ENCODE measurements at places on chromosomes 2 and 18.
A peak's percentile ranks its signal among the peaks of the same experiment; 100 is the strongest.

DNA sequence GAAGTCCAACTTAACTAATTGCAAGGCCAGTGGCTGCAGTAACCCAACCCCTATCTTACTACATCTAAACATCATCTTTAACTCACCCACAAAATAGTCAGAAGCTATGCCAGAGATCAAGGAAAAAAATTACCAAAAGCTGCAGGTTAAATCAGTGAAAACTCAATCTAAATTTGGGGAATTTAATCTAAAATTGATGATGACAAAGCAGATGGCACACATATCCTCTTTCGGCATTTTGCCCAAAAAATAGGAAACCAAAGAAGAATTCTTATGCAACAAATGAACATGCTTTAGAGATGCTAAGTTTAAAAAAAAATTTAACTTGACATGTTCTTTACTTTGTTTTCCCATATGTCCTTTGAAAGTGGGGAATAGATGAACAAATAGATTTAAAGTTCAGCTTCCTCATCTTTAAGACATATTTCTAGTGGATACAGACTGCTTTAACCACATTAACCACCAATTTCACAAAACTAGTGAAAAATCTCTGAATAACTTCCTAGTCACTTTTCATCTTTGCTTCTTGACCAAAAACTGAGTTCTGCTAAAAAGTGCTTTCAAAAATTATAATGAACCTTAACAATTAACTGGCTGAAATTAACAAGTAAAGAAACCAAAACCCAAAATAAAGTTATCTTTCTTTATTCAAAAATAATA is 74.3 kb upstream of the CCDC150 start:
- DNase-seq = no peak

DNA sequence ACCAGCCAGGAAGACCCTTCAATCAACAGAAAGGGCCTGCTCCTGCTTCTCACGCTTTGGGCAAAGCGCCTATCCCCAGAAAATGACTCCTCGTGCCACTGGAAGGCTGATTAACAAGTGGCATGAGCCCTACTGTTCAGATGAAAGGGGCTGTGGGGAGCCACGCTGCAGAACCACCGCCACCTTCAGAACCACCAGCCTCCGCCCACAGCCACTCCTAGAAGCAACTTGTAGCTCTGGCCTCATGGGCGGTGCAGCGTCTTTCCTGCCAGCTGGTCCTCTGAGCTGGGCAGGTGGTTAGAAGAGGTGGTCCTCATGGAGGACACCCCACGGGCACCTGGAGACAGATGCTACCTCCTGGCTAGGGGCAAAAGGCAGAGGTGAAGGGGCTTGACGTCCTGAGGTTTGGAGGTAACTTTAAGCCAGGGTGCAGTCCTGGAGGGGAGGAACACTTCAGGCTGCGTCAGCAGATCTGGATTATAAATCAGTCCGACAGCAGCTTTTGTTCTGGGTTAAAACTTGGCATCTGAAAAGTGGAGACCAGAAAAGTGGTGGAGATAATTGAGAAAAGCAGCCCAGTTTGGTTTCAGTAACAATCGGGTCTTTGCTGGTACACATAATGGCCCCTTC is 861 bp upstream of the SEMA4C start:
- DNase-seq = peak; percentile 59

GRCh38 chr2:144048631-144049060 is 471.3 kb downstream of the ZEB2 start:
- DNase-seq = no peak

DNA sequence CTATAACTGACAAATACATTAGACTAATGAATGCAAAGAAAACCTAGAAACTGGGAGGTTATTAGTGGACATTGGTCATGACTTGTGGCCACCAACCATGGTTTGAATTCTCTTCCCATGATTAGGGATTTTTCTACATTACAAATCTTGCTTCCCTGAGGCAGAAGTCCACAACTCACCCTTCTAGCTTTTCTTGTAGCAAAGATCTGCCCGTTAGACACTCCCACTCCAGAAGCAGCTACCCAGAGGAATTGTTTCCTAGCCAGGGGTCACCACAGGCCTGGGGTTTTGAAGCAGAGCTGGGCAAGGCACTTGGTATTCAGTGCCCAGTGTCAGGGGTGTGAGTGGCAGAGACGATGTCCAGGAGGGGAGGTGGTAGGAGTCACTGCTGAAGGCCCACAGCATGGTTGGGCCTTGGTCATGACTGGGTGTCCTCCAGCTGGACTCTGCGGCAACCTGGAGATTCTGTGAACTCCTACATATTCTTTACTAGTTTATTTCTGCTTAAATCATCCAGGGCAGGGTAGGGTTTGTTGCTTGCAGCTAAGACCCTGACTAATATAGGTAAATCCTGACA is 54.9 kb downstream of the ACTR2 start:
- no peak for DNase-seq

DNA sequence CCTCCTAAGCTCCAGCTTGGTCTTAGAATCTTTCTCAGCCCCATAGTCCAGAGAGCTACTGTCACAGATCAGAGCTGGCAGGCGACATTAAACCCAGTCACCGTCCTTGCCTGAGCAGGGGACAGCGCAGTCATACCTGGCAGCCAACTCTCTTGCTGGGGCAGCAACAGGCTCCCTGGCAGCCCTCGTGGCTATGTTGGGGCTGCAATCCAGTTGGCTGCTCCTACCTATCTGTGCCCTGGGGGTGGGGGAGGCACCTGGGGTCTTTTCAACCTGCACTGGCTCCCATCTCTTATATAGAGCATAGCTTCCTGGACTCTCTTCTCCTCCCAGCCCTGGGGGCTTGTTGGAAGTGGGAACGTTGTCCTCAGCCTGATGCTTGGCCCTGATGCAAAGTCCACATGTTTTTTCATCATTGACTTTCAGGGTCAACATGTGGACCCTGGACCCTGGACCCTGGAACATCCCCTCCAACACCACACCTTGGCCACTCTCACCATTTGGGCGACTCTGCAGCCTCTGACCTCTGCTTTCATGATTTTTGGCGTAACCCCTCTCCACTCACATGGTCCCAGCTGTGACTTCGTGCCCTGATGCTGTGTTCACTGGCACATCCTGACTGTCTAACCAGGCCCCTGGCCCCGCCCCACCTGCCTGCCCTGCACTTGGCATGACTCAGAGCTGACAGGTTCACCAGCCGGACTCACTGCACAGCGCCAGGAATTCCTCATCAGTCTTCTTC is 45.6 kb downstream of the ATOH8 start:
- no peak for DNase-seq

DNA sequence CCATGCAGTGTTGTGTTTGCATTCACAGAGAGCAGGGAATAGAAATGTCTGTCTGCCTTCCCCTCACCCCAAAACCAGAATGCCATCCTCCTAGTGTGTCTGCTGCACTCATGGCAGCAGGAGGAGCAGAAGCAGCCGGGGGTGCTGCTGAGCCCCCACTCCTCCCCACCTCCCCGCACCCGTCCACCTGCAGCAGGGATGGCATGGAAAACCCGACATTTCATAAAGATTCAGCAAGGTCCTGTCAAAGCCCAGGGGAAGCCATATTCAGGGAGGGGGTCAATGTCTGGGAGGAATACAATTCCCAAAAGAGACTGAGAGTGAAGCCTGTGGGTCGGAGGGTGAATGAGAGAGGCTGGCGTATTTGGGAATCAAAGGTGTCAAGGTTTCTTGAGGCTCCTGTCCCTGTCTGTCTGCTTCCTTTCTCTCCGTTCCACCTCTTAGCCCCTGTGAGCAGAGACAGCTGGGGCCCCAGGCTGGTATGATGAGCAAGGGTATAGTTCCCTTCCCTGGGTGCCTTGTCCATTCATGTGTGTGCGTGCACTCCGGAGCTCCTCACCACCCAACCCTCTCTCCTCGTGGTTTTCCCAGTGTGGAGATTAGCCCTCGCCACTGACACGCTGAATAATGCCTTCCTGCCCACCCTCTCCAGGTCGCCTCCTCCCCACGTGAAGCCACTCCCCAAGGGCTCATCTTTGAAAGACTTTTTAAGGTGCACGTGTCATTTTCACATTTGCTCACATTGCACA is 133.5 kb upstream of the ZNF236 start:
- DNase-seq = no peak

DNA sequence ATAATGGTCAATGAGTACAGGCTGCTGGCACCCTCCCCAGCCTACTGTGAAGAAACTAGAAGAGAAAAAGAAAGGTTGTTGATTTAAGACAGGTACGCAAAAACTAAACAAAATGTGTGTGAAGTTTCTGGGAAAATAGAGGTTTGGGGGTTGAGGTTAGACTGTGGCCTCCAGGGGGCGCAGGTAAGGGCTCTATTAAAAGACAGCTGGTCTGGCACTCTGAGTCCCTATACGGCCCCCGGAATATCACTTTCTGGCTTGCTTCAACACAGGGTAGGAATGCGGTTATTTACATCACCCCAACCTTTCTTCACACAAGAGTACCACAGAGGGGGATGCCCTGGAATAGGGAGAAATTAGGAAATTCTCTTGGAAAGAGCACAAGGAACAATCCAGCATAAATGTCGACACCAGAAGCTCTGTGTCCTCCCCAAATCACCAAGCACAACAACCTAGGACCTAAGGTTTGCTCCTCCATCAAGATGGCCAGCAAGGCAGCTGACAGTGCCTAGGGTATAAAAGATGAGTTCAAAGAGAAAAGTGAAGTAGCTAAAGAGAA is 480.8 kb upstream of the KLHL29 start:
- peak; percentile 17 for DNase-seq

DNA sequence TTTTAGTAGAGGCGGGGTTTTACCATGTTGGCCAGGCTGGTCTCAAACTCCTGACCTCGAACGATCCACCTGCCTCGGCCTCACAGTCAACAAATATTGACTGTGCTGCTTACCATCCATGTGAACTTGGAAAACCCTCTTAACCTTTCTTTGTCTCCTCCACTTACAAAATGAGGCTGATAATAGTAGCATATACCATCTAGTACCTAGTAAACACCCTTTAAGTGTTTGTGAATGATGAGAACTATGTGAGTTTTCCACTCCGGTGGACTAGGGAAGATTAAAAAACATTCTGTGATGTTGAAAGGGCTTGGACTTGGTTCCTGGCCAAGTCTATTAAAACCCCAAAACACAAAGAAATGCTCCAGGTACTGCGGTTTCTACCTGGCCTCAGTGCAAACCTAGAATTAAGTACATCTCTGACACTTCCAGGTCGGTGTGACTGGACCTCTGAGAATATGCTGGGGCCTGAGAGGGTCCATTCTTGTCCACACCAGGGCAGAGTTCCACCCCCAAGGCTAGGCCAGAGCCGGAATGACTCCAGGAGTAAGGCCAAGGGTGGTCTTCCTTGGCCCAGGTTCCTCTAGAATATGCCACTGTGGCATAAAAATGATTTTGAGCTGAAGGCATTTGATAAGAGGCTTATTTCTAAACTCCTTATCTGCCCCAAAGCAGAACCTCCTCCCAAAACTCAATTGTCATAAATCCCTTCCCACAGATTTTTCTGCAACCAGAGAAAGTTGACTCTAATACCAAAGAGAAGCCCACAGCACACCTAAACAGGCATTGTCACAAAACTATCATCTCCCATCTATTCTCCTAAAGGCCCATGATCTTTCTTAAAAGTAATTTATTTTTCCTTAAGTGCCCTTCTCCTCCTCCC is 217.5 kb downstream of the TGIF1 start:
- DNase-seq = no peak

DNA sequence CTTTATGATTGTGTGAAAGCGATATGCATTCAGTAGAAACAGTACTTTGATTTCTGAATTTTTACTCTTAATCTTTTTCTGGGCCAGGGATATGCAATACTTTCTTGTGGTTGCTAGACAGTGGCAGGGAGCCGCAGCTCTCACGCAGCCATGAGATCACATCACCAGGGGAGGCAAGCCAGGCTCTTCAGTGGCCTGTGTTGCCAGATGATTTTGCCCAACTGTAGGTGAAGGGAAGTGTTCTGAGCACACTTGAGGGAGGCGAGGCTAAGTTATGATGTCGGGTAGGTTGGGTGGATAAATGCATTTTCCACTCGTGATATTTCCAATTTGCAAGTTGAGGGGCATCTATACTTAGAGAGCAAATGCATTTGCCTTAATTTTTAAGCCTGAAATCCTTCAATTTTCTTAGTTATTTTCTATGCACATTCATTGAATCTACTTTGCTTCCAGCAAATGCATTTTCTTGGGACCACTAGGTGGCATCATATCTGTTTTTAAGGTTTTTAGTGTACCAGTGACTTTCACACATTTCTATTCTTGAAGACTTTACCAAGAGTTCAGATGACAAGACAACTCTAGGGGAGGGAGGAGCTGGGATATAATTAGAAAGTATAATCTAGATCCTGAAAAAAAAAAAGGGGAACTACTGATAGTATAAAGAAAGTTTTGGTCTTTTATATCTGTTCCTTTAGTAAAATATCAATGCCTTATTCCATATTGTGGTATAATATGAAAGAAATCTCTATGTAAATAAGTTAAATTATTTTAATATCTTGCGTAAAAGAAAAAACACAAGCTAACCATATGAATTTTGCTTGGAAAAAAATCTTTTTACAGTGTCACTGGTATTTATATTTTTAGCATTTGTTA is 643.3 kb downstream of the SOCS6 start:
- no peak for DNase-seq

GRCh38 chr2:23916727-23917405 is 10.1 kb downstream of the ATAD2B start:
- no peak for DNase-seq

GRCh38 chr2:98730707-98731040 is 258 bp downstream of the MGAT4A start:
- peak; percentile 64 for DNase-seq

- DNase-seq = no peak
Measured at GRCh38 chr2:45595721-45596435, 15.2 kb downstream of the SRBD1 start.

- DNase-seq = no peak
Measured at GRCh38 chr2:200311139-200311538, 4.6 kb downstream of the SPATS2L start.

- DNase-seq = no peak
Measured at GRCh38 chr18:8946066-8946838, 156.2 kb upstream of the NDUFV2 start.

- DNase-seq = no peak
Measured at GRCh38 chr2:207107131-207107530, 58.6 kb downstream of the KLF7 start.

GRCh38 chr2:97857553-97857952 is 138.2 kb downstream of the TMEM131 start:
- DNase-seq = no peak

GRCh38 chr2:42510608-42511243 is 16.9 kb upstream of the KCNG3 start:
- no peak for DNase-seq

GRCh38 chr2:120032297-120032696 is 19.4 kb downstream of the EPB41L5 start:
- DNase-seq = no peak

- no peak for DNase-seq
Measured at GRCh38 chr2:45067859-45068570, 58.8 kb upstream of the SIX2 start.

DNA sequence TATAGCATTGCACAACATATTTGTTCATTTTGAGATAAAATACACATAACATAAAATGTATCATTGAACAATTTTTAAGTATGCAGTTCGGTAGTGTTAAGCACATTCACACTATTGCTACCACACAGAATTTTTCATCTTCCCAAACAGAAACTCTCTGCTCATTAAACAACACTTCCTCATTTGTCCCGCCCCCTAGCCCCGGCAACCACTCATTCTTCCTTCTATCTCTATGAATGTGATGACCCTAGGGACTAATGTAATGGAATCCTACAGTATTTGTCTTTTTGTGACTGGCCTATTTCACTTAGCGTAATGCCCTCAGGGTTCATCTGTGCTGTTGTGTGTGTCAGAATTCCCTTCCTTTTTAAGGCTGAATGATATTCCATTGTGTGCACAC is 95.4 kb downstream of the TSHZ1 start:
- DNase-seq = no peak

GRCh38 chr2:116319001-116319400 is 1495.5 kb upstream of the DDX18 start:
- no peak for DNase-seq

Measured in activated naive CD8-positive, alpha-beta T cell treated with anti-CD3 and anti-CD28 coated beads, Interleukin-2, amount 50 U/mL, for 24 hours (primary cell).